Right hindlimb (tissue), 1 donor: ENCODE measurements at places on chromosomes 6 and 20.

DNA sequence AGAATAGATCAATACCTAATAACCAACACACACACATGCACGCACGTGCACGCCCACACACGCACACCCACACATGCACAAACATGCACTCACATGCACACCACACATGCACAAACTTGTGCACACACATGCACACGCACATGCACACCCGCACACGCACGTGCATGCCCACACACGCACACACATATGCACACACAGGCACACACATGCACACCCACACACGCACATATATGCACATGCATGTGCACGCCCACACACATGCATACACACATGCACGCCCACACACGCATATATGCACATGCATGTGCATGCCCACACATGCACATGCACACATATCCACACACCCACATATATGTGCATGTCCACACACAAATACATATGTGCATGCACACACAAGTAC lies 26.2 kb upstream of the CHRNA4 start:
- DNase-seq = no peak

DNA sequence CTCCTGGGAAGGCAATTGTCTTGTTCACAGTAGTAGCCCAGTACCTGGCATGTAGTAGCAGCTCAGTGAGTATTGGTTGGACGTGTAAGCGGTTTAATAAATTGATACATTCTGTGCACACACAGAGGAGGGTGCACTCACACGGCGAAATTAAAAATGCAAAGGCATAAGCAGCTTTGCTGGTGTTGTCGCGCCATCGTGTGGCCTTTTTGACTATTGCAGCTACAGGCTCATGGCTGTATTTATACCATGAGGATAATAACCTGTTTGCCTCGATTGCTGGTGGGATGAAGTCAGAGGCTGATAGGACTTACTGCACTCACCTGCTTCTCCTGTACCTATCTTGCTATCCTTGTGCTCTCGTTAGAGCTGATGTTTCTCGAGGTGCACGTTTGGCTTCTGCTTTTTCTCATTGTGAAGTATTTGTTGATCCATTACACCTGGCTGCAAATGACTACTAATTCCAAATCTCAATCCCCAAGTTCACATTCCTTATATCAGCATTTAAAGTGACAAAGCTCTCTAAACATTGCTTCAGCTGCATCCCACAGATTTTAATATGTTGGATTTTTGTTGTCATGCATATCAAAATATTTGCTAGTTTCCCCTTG lies 61.5 kb downstream of the TBXT start:
- DNase-seq = peak; percentile 81

GRCh38 chr6:156976216-156977127 lies 199.3 kb downstream of the ARID1B start:
- peak; percentile 45 for DNase-seq

DNA sequence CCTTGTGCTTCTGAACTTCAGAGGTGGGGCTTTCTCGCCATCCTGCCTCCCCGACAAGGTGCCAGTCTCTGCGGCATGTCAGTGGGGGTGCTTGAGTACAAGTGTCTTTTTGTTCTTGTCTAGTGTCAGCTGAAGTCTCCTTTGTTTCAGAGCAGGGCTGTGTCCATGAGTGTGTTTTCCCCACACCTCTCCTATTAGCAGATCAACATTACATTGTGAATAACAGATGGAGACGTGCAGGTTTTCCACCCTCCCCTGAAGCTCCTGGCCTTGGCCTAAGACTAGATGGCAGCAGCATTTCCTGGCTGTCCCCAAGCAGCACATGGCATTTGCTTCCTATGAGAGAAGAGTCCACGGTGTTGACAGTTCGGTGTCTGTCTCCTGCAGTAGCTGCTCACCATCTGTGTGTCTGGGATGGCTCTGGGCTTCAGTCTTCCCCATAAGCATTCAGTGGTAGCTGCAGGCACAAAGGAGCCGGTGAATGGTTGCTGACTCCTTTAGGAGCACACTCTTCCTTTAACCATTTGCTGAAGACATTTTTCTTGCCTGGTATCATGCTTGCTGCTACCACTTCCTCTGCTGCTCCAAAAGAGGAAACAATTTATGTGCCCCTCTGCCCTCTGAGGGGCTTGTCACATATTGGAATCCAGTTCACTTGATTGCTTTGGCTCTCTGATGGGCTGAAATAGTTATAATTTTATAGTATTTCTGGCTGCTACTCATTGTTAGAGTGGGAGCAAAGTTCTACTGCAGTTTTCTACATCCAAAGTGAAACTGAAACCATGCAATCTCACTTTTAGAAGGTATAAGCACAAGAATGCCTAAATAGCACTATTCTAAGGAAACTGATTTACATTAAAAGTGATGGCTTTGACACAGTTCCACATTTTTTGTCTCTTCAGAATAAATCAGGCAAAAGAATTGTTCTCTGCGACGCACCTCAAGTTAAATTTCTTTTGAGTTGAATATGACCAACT lies 913.0 kb downstream of the C6orf118 start:
- no peak for DNase-seq

GRCh38 chr6:151075930-151076555 lies 163.7 kb upstream of the AKAP12 start:
- no peak for DNase-seq

GRCh38 chr6:146028851-146029572 lies at the start of gene GRM1:
TSS of gene GRM1 (plus strand) at chr6:146029062. CDS start at chr6:146029518, 456 bp downstream.
- no peak for DNase-seq
